Fibroblast of skin of abdomen (primary cell): ENCODE measurements at places on chromosomes 13 and 19.

DNA sequence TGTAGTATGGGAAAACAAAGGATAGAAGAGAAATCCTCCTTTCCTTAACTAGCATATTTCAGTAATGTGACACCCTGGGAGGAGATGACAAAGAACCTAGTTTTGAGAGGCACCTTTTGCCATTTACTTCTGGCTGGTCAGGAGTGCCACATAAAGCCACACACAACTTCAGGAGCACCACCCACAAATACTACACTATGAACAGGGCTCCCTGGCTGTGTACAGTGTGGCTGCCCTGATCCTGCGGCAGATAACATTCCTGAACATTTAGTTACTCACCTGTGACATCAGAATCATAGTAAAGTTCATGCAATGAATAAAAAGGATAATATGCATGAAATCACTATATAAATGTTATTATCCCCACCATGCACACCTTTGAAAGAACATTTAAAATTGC, 17.4 kb upstream of the IRS2 start:
- no peak for DNase-seq

GRCh38 chr13:44815623-44816022, 173.6 kb downstream of the NUFIP1 start:
- DNase-seq, result peak; percentile 99

DNA sequence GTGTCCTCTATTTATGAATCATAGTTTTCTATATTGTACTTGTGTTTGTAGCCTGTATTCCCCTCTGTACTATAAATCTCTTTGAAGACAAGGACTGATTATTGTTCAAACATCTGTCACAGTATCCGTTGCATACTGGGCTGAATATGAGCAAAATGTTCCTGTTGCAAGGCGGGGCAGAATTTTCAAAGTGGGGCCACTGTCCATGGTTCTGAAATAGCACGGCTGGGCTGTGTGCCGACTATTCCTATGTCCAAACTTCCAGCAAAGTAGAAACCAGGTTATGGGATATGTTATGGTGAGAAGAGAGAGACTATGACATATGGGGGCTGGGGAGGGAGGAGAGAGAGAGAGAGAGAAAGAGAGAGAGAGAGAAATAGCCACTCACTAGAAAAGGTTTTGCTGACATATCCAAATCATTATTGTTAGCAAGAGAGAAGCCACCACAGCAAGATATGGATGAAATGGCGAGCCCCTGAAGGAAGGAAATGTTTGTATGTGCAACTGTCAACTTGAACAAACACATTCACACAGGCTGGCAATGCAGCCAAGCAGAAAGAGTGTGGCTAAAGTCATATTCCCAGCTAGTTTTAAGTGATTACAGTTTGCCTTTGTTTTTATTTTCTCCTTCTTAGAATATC, 107.0 kb upstream of the GPR12 start:
- peak; percentile 28 for DNase-seq

GRCh38 chr19:18208098-18208951, 4.5 kb upstream of the RAB3A start:
- DNase-seq, result peak; percentile 68
